ENCODE measurements at places on chromosomes 12 and 14.
A peak's percentile ranks its signal among the peaks of the same experiment; 100 is the strongest.

DNA sequence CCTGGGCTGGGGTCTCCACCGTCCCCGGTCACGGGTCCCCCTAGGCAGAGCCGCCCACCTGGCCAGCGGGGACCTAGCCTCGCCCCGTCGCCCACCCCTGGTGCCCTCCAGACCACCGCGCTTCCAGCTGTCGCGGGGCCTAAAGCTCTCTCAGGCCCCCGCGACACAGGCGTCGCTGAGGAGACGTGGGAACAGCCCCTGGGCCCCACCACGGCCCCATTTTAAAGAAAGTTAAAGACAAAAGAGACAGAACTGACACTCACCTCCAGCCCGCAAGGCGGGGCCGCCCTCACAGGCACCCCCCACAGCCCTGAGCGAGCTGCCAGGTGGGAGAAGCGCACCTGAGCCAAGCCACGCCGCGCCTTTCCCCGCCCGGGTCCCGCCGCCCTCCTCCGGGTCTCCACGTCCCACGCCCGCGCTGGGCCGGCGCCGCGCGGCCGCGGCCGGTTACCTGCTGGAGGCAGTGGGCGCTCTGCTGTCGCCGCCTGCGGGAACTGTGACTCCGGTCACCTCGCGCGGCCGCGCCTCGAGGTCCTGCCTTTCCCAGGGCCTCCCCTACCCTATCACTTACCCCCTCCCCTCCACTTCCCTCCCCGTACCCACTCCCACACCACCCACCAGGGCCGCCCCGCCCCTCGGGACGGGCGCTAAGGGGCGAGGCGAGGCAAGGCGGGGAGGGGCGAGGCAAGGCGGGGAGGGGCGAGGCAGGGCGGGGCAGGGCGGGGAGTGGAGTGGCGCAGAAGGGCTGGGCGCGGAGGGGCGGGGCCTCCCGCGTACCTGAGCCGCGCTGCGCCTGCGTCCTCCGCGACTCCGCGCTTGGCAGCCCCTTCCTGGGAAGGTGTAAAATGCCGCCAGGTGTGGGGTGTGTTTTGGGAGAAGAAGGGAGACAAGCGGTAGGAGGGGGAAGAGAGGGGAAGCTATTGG lies 31.2 kb downstream of the TC2N start:
- DNase-seq: peak; percentile 68

DNA sequence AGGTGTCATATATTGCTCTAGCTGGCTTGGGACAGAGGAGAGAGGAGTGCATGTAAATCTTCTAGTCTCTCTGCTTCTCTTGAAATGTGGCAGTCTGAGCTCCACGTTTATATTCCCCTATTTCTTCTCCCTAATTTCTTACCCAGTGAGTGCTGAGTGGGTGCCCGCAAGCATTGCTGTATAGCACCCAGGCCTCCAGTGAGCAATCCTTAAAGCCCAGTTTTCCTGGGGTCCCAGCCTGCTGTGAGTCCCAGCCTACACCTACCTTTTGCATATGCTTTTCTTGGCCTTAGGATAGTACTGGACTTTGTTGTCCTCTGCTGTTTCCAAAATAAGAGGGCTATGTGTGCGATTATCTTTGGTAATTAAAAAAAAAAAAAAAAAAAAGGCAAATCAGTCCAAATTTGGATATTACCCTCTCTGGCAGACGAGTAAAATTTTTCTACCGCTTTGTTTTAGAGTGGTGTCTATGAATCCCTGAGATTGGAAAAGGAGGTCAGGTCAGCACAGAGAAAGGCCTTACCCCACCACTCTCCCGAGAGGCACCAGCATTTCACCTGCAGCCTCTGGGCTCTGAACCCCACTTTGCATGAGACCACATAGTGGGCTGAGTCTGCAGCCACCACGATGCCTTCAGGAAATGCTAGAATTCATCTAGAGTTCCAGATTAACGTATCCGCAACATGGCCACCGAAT lies 1.1 kb downstream of the MGST1 start:
- no peak for DNase-seq

DNA sequence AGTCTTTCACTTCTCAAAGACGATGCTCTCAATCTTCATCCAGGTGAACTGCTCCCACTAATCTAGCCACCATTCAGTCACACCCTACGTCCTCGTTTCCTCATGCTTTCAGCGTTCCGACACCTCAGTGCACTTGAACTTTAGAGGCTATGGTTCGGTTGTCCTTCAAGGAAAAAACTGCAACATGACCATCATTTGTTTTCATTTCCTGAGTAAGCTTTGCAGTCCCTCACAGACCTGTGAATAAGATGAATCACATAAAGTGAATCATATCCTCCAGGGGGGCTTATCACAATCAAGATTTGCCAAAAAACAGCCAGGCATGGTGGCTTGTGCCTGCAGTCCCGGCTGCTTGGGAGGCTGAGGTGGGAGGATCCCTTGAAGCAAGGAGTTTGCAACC lies 80.2 kb downstream of the TMCC3 start:
- no peak for DNase-seq

DNA sequence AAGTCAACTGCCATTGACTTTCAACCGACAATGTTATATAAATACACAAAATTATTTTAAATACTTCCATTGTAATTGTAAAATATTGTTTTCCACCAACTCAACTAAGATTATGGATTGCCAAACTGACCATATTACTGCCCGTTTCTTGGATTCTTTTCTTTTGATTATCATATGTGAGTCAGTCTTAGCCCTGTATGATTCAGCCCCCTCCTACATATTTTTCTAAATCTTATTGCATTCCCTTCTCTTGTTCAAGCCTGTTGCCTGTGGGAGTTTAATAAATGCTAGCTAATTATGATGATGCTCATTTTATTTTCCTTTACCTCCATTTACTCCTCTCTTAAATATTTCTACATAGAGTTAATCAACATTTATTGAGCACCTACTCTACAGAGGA lies 6.8 kb downstream of the RASSF9 start:
- no peak for DNase-seq

- no peak for DNase-seq
These were observed 7.3 kb downstream of the POMT2 start for GRCh38 chr14:77313371-77313770.

DNA sequence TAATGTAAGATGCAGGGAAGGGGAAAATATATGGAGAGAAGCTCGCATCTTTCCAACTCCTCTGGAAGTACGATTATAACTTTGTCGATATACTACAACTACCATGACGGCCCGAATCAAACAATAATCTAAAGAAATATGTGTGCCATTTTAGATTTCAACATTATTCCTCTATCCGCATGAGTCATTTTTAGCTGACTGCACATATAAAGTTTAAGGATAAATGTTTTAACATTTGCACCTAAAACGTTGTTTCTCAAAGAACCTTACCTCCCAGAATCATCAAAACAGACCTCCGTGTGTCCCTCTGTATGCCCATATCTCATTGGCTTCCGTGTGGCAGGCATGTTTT lies 482 bp downstream of the WDHD1 start:
- no peak for DNase-seq

DNA sequence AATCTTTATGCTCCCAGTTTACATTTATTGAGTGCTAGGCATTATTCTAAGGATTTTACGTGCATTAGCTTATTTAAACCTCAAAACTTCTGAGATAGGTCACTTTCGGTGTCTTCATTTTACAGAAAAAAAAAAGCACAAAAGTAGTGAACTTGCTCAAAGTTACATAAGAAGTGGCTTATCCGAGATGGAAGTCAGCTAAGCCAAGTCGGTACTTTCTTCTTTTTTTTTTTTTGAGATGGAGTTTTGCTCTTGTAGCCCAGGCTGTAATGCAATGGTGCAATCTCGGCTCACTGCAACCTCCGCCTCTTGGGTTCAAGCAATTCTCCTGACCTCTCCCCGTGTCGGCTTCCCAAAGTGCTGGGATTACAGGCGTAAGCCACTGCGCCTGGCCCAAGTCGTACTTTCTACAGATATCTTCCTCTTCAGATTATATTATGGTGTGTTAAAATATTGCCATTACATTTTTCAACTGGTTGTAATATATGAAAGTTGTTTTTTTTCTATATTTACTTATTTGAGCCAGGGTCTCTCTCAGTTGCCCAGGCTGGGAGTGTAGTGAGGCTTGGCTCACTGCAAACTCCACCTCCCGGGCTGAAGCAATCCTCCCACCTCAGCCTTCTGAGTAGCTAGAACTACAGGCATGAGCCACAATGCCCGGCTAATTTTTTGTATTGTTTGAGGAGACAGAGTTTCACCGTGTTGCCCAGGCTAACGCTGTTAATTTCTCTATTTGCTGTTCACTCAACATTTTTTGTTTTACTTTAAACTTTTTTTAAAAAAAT lies 8.9 kb downstream of the DPPA3 start:
- no peak for DNase-seq

DNA sequence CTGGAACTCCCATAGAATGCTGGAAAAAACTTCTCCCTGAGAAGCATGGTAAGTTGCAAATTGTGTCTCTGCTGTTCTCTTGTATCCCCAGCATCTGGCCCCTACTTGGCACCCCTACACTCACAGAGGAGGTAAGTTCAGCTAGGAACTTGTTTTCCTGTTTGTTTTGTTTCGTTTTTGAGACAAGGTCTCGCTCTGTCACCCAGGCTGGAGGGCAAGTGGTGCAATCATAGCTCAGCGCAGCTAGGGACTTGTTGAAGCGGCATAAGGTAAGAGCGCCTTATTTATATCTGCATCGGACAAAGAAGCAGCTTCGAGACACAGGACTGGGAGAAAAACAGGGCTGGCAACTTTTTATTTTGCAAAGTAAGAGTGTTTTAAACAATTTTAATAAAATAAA lies 18.5 kb upstream of the ANO2 start:
- DNase-seq: no peak

DNA sequence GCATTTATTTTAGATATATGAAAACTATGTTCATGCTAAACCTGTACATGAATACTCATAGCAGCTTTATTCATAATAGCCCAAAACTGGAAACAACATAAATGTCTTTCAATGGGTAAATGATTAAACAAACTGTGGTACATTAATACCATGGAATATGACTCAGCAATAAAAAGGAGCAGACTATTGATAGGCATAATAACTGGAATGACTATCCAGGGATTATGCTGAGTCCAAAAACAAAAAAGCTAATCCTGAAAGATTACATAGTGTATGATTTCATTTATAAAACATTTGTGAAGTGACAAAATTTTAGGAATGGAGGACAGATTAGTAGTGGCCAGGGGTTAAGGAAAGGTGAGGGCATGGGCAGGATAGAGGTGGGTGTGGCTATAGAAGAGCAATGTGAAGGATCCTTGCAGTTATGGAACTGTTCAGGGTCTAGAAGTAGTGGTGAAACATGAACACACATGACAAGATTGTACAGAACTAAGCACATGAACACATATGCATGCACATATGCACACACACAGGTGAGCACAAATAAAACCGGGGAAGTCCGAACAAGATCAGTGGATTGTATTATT lies 61.1 kb upstream of the CDKN3 start:
- no peak for DNase-seq

GRCh38 chr12:72241552-72241951 lies 30.6 kb upstream of the TRHDE start:
- no peak for DNase-seq

DNA sequence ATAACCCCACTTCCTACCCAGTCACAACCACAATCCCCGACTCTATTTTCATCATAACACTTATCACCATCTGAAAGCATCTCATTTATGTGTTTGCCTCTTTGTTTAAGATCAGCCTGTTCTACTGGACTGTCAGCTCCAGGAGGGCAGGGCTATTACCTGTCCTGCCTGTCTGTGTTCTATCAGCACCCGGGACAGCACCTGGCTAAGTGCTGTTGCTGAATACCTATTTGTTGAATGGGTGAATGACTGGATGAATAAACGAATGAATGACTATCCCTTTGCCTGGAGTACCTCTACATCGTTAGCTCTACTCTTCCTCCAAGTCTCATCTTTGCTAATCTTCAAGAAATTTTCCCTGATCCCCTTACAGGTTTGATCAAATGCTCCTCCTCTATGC lies 69.0 kb downstream of the WSCD2 start:
- no peak for DNase-seq

DNA sequence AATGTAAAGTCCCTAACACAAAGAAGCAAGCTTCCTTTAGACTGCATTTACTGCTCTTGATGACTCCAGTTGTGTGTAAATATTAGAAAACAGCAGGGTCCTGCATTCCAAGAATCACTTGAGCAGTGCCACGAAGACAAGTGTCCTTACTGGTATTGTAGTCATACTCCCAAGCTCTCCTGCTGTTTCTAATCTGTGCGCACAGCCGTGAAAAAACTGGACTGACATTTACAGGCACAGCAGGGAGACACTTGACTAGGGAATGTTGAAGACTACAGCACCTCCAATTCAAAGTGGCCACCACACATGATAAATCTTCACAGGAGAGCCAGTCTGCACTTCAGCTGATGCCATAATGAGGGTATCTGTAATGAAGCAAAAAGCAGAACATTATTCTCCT lies 91.4 kb downstream of the VRK1 start:
- DNase-seq: no peak

- no peak for DNase-seq
These were observed 61.6 kb downstream of the CAPZA3 start for GRCh38 chr12:18799561-18799960.

DNA sequence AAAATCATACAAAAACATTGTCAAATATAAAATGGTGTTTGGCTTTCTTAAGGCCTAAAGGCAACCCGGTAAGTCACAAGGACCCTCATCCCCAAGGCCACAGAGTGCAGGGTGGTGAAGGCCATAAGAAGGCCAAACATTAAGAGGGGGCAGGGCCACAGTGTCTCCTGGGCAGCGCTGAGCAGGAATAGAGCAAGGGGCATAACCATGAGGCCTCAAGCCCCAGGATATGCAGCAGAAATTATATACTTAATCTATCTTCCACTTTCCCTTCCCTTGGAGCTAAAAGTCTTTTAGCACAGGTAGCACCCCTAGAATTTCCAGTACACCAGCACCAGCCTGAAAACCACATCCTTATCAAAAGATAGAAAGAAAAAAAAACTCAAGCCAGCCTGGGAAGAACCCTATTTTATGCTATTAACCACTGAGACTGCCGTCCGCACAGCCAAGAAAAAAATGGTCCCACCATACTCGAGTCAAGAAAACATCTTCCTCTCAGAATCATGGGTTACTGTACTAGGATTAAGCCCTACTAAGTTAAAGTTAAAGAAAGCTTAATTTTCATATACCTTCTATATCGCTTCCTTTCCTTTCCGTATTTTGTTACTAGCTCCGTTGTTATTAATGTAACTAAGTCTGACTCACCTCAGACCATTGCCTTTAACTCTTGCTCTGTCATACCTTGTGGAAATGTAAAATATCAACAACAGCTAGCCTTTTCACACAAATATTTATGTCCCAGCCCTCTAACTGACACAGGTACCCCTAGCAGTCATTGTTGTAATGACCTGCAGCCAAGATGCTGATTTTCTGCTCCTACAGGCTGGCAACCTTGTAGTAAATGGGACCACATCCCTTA lies 20.1 kb downstream of the KLRK1 start:
- no peak for DNase-seq

- DNase-seq: no peak
These were observed 150.3 kb upstream of the PRKD1 start for GRCh38 chr14:30077946-30078345.

- DNase-seq: no peak
These were observed 954.2 kb upstream of the FBXO33 start for GRCh38 chr14:40386433-40386832.

DNA sequence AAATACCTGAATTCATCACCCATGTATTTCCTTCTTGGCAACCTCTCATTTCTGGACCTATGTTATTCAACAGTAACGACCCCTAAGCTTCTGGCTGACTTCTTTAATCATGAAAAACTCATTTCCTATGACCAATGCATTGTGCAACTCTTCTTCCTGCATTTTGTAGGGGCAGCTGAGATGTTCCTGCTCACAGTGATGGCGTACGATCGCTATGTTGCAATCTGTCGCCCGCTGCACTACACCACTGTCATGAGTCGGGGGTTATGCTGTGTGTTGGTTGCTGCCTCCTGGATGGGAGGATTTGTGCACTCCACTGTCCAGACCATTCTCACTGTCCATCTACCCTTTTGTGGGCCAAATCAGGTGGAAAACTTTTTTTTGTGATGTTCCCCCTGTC lies 356 bp downstream of the OR4Q2 start:
- DNase-seq: no peak

Data from stimulated activated CD8-positive, alpha-beta memory T cell treated with anti-CD3 and anti-CD28 coated beads, Interleukin-4, amount 100 ng/mL, for 24 hours (primary cell).